ENCODE measurements at places on chromosomes 2 and 18. TPM values are rescaled to one million over a fixed set of nuclear protein-coding genes. Genes with fewer than 3 reads are reported as not detected.

DNA sequence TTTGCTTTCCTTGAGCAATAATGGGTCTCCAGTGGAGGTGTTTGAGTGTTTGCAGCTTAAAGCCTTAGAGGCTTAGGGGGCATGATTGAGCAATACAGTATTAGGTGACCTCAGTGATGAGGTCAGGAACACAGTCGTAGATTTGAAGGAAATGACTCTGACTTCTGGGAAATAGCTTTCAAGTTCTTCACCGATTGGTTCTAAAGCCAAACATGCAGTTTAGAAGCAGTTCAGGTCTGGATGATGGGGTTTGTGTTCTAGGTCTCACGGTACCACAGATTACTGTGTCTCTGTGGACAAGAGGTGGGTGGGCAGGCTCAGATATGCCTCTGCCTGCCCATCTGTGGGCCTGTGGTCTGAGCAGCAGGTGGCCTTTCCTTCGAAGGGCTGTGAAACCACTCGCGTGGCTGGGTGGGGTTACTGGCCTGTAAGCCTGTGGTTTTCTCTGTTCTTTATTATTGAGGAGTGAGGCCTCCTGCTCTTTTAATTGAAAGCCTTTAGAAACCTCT is 7.8 kb downstream of the MTHFD2 start:
- H3K4me1 ChIP-seq: peaks cover 36% of the 10 kb centered on the region
- DNase-seq: no peak
- peak overlapping the region; percentile 72 for H3K27ac ChIP-seq
- H3K4me3 ChIP-seq: no peak overlapping the region

DNA sequence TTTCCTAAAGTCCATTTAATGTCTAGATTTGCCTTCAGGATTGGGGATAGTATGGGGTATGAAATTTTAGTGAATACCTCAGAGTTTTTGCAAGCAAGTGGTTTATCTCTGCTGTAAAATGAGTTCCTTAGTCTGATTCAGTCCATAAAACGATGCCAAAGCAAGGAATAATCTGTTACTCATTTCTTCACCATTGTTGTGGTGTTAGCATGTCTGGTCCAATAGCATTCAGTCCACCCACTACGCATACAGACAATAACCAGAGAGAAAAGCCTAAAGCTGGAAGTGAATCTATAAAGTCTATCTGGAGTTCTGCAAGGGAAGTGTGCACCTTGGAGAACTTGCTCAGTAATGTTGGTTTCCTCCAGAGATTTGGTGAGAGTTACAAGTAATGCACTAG is 12.9 kb upstream of the DPP4 start:
- H3K27me3 ChIP-seq: no peaks in the 10 kb centered on the region
- no peak overlapping the region for H3K27ac ChIP-seq
- H3K36me3 ChIP-seq: no peaks in the 10 kb centered on the region
- H3K4me3 ChIP-seq: no peak overlapping the region

DNA sequence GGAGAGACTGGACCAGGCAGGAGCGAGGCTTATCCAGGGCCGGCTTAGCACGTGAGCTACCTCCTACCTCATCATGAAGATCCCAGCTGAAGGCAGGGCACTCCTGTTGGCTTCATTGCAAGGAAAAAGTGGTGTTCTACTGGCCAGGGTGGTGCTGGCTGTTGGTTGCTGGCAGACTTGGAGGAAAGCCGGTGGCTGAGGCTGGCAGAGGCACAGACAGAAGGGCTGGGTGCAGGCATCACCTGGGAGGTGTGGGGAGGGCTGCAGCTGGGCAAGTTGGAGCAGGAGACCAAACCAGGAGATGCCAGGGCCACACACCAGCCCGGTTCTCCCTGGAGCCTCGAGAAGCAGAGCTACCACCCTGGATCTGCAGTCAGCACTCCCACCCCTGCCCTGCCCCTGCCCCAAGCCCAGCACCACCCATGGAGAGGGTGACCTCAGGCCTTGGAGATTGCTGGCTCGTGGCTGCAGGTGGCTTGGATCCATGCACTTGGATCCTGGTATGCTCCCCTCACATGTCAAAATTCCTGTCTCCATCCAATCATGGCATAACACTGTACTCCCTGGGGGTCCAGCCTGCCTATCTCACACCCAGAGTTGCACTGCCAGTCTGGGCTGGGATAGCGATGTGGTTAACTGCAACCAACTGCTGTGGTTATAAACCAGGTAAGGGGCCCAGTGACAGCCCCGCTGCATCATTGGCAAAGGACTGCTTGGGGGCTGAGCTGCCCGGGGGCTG is 49.7 kb downstream of the GLI2 start:
- H3K4me1 ChIP-seq: peaks cover 11% of the 10 kb centered on the region
- no peak overlapping the region for H3K4me3 ChIP-seq
- no peaks in the 10 kb centered on the region for H3K27me3 ChIP-seq
- no peaks in the 10 kb centered on the region for H3K36me3 ChIP-seq
- no peak overlapping the region for H3K27ac ChIP-seq

DNA sequence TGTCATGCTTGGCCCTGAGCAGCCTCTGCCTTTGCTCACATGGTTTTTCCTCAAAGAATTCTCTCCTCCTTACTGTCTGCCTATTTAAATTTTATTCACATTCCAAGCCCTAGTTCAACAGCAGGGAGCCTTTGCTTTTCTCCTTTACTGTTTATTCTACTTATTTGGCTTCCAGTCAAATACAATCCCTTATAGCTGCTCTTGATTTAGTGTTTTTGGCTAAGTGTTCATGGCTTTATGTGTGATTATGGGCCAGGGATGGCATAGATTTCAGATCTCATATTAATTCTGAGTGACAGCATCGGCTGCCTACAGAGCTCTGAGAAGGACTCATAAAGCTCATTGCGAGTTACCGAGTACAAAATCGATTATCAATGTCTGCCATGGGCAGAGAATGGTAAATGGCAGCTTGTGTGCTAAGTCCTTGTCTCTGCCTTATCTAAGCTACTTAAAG is 106.7 kb downstream of the METTL8 start:
- no peaks in the 10 kb centered on the region for H3K4me1 ChIP-seq
- no peak overlapping the region for H3K4me3 ChIP-seq
- no peaks in the 10 kb centered on the region for H3K36me3 ChIP-seq
- no peak for DNase-seq

DNA sequence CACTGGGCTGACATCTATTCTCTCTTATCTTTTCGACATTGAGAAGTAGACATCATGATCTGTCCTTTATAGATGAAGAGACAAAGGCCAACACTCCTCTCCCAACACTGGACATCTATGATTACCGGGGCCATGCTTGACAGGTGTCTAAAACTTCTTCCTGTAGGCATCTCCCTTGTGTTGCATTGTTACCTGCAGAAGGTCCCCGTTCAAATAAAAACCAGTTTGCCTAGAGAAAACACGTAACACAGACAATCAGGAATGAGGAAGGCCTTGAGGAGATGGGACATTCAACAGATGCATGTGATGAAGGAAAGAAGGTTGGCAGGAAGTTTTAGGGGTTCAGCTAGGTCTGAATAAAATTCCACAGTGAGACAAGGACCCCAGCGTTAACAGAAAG is 70.8 kb upstream of the ST8SIA3 start:
- no peak overlapping the region for H3K4me3 ChIP-seq
- H3K27me3 ChIP-seq: no peaks in the 10 kb centered on the region
- no peaks in the 10 kb centered on the region for H3K36me3 ChIP-seq
- no peak for DNase-seq
- H3K27ac ChIP-seq: no peak overlapping the region

- no peak overlapping the region for H3K27ac ChIP-seq
- no peaks in the 10 kb centered on the region for H3K36me3 ChIP-seq
- DNase-seq: no peak
- H3K27me3 ChIP-seq: no peaks in the 10 kb centered on the region
Measured at GRCh38 chr2:205882806-205883425, 200.6 kb downstream of the NRP2 start.

DNA sequence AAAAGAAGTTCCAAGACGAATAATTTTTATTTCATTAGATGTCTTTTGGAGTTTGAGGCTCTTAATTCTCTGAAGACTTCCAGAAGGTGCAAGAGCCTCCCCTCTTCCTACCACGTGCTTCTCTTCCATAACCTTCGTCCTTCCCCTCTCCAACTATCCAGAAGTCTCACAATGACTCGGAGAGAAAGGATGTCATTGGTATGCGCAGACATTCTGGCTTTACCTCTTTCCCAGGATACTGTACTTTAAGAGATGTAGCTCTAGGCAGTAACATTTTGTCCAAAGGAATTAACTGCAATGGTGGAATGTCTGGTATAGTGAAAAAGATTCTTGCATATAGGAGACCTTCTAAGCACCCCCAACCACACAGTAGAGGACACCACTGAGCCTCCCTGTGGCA is 249.0 kb upstream of the OSR1 start:
- H3K36me3 ChIP-seq: no peaks in the 10 kb centered on the region
- H3K4me1 ChIP-seq: no peaks in the 10 kb centered on the region
- no peak overlapping the region for H3K27ac ChIP-seq
- no peak overlapping the region for H3K4me3 ChIP-seq

GRCh38 chr2:21910832-21911507 is 787.2 kb downstream of the TDRD15 start:
- no peak overlapping the region for H3K4me3 ChIP-seq
- no peaks in the 10 kb centered on the region for H3K36me3 ChIP-seq
- no peaks in the 10 kb centered on the region for H3K27me3 ChIP-seq

- no peak overlapping the region for H3K27ac ChIP-seq
- no peak for DNase-seq
- H3K4me1 ChIP-seq: no peaks in the 10 kb centered on the region
- H3K36me3 ChIP-seq: no peaks in the 10 kb centered on the region
Measured at GRCh38 chr2:114609801-114610200, 167.4 kb downstream of the DPP10 start.

ANKRD36B gene
- 82.8 TPM for total RNA-seq

All from upper lobe of left lung (tissue), 6 donors.